ENCODE measurements at places on chromosomes 7 and 10.
A peak's percentile ranks its signal among the peaks of the same experiment; 100 is the strongest.

- DNase-seq = no peak
Observed at GRCh38 chr10:549391-549790, 140.1 kb downstream of the DIP2C start.

DNA sequence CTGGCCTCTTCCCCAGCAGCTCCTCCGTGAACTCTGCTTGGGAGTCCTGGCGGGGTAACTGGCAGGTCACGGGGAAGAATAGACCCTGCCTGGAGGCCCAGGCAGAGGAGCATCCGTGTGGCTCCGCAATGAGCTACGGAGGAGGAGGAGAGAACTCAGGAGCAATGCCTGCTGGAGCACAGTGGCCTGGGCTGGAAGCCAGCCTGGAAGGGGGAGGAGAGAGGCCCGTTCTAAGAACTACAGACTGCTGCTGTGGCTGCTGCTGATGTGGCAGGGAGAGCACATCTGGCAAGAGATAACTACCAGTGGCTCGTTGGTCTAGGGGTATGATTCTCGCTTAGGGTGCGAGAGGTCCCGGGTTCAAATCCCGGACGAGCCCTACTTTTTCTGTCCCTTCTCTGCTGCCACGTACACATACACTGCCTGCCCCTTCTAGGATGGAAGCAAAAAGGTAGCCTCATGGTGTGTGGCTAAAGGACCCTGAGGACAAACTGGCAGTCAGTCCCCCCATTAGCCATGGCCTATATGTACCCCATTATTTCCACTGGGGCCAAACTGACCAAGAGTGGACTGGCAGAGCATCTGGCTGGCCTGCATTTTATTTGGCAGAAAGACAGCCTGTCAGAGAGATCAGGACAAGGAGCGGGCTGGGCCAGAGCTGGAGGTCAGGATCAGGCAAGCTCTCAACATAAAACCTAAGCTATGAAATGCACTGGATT, 7.7 kb upstream of the OPN1SW start:
- peak; percentile 25 for DNase-seq

DNA sequence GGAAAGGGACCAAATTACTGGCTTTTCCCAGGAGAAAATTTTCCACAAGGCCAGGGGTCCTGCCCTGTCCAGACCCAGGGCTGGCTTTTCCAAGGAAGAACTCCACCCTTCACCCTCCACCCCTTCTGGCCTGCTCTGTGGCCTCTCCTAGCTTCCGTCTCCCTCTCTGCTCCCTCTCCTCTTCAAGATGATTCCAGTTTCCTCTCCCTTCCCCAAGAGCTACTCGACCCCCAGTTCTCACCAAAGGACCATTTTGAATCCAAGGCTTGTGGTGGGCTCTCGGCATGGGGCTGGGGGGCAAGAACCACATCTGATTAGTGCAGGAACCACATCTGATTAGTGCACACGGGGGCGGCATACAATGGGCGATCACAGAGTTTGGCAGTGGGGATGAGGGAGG, 7.7 kb downstream of the CHAT start:
- no peak for DNase-seq

- no peak for DNase-seq
Observed at GRCh38 chr7:121178452-121178851, 150.3 kb upstream of the WNT16 start.

DNA sequence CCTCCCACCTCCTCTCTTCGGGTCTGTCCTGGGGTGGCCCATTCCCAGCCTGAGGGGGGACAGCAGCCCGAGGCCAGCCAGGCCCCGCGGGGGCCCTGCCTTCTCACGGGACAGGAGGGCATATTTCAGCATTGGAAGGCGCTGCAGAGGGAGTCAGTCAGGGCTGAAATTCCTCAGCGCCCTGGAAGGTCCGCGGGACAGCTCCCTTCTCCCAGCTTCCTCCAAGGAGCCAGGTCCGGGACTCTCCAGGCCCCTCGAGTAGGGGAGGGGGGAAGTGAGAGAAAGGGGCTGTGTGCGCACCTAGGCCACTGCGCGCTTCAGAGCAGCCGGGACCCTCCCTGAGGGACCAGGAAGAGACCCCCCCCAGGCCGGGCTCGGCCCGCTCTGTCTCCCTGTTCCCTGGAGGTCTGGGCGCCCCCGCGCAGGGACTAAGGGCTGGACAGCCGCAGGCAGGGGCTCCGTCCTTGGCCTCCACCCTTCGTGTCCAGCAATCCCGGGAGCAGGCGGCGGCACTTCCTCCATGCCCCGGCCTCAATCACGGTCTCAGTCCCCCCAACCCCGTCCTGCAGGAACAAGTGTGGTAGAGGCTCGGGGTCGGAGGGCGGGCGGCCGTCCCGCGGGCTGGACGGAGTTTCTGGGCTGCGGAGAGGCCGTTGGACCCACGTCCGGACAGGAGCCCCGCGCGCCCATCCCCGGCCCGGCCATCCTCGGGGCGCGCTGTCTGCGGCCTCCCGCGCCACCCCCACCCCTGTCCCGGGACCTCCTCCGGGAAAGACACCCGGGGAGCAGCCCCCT, 6.0 kb upstream of the ELFN1 start:
- no peak for DNase-seq

- DNase-seq = no peak
Observed at GRCh38 chr7:119967221-119967620, 305.8 kb upstream of the KCND2 start.

- DNase-seq = no peak
Observed at GRCh38 chr10:22854935-22855421, 72.9 kb upstream of the ARMC3 start.

GRCh38 chr10:31822150-31822549, 106.5 kb downstream of the ARHGAP12 start:
- DNase-seq = no peak

GRCh38 chr7:116675812-116676355, 3.9 kb downstream of the MET start:
- DNase-seq = no peak

DNA sequence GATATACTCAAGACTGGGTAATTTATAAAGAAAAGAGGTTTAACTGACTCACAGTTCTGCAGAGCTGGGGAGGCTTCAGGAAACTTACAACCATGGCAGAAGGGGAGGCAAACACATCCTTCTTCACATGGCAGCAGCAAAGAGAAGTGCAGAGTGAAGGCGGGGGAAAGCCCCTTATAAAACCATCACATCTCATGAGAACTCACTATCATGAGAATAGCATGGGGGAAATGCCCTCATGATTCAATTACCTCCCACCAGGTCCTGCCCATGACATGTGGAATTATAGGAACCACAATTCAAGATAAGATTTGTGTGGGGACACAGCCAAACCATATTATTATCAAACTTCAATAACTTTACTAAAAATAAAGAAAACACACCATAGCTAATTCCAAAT, 30.4 kb upstream of the JAZF1 start:
- peak; percentile 23 for DNase-seq

- no peak for DNase-seq
Observed at GRCh38 chr7:66170309-66171231, 34.6 kb upstream of the TPST1 start.

GRCh38 chr7:130374507-130374906, 5.8 kb upstream of the CPA1 start:
- no peak for DNase-seq

GRCh38 chr10:126931544-126931943, 26.3 kb downstream of the DOCK1 start:
- no peak for DNase-seq

- no peak for DNase-seq
Observed at GRCh38 chr10:93874309-93875031, 19.3 kb upstream of the SLC35G1 start.

- DNase-seq = no peak
Observed at GRCh38 chr10:51773681-51774080, 74.3 kb upstream of the CSTF2T start.

Measured in activated naive CD8-positive, alpha-beta T cell treated with anti-CD3 and anti-CD28 coated beads, Interleukin-2, amount 50 U/mL, for 24 hours (primary cell).